ENCODE measurements at places on chromosomes 7 and 10. TPM values are rescaled to one million over a fixed set of nuclear protein-coding genes. Genes with fewer than 3 reads are reported as not detected.

The CYP3A5 gene
- 13.1 TPM for total RNA-seq

The BMPER gene
- total RNA-seq: 0.35 TPM

The ALOX5 gene
- total RNA-seq: 32.4 TPM

The PLAU gene
- 1,509 TPM for total RNA-seq

The ZP3 gene
- 5.0 TPM for total RNA-seq

The CYP2E1 gene
- total RNA-seq: 0.40 TPM

The ANXA8L1 gene
- not detected for total RNA-seq

DNA sequence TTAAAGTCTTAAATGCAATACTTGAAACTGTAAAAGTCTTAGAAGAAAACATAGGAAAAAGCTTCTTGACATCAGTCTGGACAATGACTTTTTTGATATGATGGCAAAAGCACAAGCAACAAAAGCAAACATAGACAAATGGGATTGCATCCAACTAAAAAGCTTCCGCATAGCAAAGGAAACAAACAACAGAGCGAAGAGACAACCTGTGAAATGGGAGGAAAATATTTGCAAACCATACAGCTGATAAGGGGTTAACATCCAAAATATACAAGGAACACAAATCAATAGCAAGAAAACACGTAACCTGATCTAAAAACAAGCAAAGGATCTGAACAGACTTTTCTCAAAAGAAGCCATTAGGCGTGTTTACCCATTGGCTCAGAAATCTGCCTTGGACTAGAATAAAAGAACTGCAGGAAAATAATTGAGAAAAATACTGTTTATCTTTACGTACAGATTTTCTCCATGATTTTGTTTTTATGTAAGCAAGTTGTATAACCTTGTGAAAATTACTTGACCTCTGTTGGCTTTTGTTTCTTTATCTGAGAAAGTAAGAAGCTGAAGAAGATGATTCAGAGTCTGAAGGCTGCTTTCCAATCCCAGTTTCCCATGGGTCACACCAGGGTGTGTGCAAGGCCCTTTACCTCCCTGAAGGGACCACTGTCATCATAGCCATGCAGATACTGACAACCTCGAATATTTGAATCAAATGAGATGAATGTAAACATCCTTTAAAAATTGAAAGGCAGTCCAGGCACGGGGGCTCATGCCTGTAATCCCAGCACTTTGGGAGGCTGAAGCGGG is 99.1 kb upstream of the LANCL2 start:
- DNase-seq: no peak

DNA sequence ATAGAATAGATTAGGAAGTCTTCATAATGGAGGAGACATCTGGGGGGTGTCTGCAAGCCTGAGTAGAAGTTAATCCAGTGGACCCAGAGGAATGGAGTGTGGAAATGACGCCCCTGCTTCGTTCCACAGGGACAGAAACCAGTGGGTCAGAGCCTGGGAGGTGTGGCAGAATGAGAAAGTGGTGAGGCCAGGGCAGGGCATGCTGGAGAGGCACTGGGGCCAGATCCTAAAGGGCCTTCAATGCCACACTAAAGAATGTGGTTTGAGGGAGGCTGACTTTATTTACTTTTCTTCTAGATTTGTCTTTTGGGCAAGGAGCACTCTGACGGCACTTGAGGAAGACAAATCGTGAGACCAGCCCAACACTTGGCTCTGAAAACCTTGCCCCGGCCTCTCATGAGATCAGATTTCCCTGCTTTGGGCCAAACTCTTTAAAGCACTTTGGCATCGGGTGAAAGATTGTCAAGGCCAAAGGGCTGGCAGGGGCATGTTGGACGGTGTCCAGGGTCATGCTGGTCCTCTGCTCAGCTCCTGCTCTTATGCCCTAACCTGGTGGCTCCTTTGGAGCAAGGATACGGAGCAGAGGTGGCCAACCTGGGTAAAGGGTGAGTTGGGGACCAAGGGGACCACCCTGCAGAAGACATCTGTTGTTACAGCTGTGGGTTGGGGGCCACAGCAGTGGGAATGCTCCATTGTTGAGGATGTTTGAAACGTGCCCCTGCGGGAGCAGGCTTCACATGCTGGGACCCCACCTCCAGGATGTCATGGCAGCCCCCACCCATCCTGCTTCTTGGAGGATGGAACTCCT is 157.0 kb upstream of the ZMIZ1 start:
- no peak for DNase-seq

DNA sequence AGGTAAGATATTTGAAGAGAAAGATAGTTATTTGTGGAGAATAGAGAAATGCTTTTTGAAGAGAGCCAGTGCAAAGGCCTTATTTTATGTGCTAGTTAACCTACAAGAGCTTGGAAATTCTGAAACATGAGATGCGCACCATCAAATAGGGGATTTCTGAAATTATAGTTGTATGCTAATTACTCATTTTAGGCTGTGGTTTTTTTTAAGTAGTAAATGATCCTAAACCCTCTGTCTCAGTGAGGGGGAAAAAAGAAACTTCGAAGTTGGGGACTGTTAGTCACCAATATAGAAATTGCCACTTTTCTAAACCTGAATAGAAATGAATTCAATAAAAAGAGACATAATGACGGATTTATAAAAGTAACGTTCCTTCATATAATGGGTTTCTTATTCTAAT is 119.3 kb upstream of the MDFIC start:
- DNase-seq: no peak

GRCh38 chr7:318476-318875 is 28.5 kb downstream of the FOXL3 start:
- no peak for DNase-seq

- peak; percentile 52 for DNase-seq
Observed at GRCh38 chr10:51063659-51064535, 10.4 kb upstream of the PRKG1 start.

GRCh38 chr10:132877473-132877872 is 64.9 kb downstream of the CFAP46 start:
- no peak for DNase-seq

DNA sequence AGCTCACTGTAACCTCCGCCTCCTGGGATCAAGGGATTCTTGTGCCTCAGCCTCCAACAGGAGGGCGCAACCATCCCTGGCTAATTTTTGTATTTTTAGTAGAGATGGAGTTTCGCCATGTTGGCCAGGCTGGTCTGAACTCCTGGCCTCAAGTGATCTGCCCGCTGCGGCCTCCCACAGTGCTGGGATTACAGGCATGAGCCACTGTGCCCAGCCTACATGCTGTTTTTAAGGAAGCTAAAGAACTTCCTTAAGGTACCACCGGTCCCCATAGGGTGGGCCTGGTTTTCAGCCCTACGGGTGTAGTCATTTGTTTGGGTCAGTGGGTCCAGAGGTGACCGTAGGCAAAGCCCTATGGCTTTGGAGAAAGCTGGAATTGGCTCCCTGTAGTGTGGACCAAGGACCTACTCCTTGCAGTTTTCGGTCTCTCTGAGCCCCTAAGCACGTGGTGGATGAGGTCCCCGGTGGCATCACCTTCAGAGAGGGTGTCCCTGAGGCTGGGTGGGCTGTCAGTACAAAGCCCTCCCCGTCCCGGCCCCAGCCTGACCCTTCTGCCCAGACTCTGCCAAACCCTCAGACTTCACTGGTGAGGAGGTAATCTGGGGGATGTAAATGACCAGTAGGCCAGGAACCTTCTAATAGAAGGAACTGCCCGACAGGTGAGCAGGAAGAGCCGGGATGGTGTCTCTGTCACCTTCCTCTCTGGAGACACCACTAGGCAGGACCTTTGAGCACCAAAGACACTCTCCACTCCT is 30.5 kb downstream of the ANXA11 start:
- DNase-seq: no peak

GRCh38 chr7:128398016-128398840 is 11.6 kb downstream of the IMPDH1 start:
- no peak for DNase-seq

DNA sequence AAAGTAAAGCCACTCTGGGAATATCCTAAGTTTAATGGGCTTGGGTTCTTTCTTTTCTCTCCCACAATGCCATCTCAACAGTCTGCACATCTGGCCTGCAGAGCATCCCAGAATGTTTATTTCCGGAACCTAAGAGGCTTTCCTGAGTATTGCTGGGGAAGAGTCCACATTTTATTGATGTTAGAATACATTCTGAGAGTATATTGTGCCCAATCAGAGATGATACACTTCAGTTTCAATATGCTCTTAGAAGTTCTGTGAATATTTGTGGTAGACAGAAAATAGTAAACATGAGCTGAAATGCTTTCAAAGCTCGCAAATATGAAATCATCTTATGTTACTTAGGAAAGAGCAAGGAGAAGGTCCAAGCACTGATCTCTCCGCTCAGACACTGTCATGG is 200.6 kb downstream of the TWIST1 start:
- no peak for DNase-seq

DNA sequence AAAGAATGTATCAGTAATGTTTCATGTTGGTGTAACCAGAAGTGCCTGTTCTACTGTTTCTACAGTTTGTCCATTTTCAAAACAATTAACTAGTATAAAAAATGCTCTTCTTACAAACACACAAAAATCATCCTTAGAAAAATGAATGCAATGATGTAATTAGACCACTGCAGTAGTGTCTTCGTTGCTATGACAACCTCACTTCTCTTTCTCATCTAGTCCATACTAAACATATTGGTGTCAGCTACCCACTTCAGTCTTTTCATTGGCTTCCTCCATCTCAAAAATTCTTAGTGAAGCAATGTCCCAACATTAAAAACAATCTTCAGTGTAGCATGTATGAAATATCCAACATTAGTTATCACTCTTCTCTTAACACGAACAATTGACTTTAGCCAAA is 1265.8 kb downstream of the REEP3 start:
- no peak for DNase-seq

DNA sequence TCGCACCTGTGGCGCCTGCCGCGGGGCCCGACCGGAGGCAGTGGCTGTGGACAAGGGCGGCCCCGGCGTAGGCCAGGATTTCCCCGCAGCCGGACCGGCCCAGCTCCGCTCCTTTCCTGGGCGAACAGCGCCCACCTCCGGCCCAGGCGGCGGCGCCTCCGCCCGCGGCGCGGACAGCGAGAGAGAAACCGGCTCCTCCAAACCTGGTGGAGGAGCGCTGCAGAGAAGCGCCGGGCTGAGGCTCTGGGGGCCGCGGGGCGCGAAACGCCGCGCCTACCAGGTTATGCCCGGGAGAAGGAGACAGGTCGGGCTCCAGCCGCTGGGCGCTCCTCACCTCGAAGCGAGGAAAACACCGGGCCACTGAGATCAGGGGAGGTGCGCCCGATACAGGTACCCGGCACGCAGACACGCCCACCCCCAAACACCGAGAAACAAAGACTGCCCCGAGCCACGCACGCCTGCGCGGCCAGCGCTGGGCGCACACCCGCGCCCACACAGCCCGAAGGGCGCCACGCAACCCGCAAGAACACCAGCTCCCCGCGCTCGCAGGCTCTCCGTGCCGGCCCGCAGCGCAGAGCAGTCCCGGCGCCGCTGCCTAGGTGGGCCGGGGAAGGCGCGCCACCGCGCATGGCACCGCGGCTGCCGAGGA is 3.3 kb downstream of the GRID1 start:
- DNase-seq: no peak

DNA sequence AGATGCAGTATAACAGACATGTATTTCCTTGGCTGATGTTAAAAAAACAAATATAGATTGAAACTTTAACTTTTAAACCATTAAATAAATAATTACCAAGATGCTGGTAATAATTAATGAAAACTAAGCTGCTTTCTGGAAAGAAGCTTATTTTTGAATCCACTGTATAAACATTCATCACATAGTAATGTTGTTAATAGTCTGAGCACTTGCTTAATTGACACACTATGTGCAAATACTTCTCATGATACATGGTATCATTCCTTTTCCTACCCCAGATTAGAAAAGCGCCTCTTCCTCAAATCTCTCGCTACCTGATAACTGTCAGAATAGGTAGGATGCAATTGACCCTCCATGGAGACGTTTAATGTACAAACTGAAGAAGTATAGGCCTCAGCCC is 15.0 kb upstream of the COL28A1 start:
- peak; percentile 94 for DNase-seq

GRCh38 chr7:47771990-47772360 is 176.3 kb downstream of the PKD1L1 start:
- no peak for DNase-seq

DNA sequence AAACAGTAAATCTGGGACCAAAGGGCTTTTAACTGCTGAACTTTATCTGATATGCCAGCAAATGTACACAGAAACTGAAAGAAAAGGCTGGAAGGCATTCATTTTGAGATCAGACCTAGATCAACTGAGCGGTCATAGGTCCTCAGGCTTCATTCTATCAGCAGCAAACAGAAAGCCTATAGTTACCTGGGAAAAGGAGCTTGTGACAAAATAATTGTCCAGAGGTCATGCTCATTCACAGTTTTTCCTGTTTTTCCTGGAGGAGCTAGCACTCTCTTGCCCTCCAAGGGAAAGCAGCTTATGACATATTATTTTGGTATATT is 320.2 kb downstream of the AHR start:
- DNase-seq: no peak

DNA sequence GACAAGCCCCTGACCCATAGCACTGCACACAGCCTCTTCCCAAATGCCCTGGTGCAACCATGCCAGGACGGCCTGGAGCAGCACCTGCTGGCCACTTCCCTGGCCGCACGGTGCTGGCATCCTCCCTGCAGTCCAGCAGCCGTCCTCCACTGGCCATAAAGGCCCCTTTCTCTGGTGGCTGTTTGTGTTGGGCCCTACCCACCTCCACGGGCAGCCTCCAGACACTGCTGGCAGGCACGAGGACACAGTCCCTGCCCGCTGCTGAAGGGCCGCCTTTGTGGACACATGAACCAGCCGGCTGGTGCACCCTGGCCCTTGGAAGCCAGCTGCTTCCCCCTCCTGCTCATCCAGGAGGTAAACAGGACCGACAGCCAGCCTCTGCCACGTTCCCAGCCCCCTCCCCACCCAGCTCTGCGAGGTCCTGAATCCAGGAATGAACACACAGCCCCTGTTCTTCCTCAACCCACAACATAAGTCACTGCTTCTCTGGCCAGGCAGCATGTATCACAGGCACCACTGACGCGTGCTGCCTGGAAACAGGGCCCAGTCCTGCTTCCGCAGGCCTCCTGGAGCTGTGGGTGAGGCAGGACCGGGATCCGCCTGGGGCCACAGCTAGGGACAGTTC is 43.8 kb downstream of the SPOCK2 start:
- no peak for DNase-seq

- peak; percentile 1 for DNase-seq
Observed at GRCh38 chr7:137302081-137302480, 41.5 kb downstream of the PTN start.

- DNase-seq: no peak
Observed at GRCh38 chr7:39950473-39951225, 593 bp downstream of the CDK13 start.

GRCh38 chr10:33507662-33508425 is 173.4 kb upstream of the NRP1 start:
- no peak for DNase-seq

DNA sequence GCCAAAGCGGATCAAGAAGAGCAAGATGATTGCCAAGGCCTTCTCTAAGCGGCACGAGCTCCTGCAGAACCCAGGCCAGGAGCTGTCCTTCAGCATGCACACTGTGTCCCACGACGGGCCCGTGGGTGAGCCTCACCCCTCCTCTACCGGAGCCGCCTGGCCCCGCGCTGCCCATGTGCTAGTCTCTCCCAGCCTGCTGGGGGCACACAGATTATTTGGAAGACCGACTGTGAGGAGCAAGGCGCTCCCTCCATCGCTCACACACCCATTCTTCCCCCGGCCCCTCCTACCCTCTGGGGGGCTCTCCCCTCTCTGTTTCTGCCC is 13.9 kb upstream of the AHCYL2 start:
- DNase-seq: no peak
